ENCODE measurements at places on chromosomes 1 and 21.

DNA sequence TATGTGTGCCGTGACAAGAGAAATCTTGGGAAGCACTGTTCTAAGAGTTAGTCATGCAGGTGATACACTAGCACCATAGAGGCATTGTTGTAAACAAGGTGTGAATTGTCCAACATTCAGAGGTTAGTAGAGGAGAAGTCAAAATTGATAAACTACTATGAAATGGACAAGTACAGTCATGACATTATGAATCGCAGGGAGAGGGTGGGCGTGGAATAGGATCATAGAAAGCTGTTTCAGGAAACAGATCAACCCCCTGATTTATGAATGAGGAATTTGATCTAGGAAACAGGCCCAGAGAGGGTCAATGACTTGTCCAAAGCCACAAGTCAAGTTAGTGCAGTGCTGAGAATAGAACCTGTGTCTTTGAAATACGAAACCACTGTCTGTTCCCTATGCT lies 58.5 kb upstream of the LAX1 start:
- no peak for DNase-seq

DNA sequence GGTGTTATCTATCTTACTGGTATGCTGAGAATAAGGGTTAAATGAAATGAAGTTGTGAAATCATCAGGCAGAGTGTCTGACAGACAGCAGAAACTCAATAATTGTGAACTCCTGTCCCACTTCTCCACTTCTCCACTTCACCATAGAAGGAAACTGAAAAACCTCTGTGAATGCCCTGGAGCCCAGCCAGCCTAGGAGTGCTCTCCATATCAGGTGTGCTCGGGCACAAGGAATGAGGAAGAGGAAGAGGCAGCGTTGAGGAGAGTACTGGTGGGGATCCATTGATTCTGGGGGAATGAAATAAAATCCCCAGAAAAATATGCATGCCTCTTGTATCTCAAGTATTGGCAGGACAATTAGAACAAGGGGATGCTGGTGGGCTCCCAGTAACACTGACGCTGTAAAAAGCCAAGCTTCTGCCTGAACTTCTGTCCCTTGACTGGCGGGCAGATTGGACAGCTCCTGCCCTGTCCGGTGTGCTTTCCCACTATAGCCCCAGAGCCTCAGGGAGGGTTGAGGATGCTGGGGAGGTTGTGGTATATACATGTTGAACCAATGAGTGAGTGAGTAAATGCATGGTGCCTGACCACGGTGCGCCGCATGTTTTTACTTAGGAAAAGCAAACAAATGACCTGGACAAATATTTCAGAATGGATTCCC lies 47.7 kb downstream of the NMNAT2 start:
- DNase-seq = no peak

- DNase-seq = no peak
Measured at GRCh38 chr1:205286335-205286950, 35.1 kb downstream of the NUAK2 start.

- DNase-seq = no peak
Measured at GRCh38 chr21:44994695-44995342, 55.0 kb downstream of the SLX9 start.

DNA sequence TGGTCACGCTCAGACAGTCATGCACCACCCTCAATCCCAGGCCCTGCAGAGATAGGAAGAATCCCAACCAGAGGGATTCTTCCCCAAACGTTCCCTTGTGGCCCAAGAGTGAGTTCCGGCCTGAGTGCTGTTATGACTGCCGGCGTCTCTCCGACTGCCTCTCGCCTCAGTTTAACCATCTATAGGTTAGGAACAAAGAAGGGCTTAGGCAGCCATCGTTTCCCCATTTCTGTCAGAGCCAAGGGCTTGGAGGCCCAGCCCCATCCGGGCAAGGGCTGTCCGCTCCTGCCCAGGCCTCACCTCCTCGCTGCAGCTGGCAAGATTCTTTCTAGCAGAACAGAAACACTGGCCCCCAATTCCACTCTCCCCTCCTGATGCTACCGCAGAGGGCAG lies 58.7 kb downstream of the STUM start:
- no peak for DNase-seq

DNA sequence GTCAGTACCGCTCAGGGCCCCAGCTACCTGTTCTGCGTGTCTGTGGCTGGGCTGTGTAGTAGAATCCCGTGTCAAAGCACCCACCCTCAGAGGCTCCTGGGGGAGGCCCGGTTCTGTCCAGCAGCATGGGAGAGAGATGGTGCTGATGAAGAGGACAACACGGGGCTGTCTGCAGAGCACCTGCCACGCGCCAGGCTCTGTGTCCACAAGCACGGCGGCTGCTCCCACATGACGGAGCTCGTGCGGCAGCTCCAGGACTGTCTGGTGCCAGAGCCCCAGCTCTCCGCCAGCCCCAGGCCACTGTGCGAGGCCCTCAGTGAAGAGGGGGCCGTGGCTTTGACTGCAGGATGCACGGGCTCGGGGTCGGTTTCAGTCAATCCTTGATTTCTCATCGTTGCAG lies 42.0 kb upstream of the TSPEAR start:
- DNase-seq = no peak

GRCh38 chr1:165284454-165284853 lies 72.1 kb downstream of the LMX1A start:
- no peak for DNase-seq

- DNase-seq = no peak
Measured at GRCh38 chr1:53057127-53057526, 4.9 kb upstream of the PODN start.

DNA sequence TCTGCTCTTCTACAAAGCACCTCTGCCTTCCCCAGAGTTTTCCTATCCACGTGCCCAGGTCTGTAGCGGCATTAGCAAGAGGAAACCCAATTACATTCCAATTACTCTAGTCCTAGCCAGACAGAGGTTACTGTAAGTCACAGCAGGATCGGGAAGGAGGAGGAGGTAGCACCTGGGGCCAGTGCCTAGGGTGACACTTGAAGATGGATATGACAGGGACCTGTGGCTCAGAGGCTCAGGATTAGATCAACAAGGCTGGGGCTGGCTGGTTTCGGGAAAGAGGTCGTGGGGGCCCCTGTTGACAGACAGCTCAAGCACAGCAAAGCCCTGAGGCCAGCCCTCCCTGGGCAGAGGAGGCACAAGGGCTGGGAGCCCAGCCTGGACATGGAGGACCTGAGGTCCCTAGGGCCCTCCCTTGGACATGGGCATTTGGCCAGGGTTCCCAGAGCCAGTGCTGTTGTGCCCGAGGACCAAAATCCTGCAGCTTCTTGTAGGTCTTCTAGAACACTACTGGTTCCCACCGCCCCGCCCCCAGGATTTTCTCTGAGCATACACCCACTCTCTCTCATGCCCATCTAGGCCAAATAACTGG lies 3.0 kb upstream of the HCRTR1 start:
- no peak for DNase-seq

DNA sequence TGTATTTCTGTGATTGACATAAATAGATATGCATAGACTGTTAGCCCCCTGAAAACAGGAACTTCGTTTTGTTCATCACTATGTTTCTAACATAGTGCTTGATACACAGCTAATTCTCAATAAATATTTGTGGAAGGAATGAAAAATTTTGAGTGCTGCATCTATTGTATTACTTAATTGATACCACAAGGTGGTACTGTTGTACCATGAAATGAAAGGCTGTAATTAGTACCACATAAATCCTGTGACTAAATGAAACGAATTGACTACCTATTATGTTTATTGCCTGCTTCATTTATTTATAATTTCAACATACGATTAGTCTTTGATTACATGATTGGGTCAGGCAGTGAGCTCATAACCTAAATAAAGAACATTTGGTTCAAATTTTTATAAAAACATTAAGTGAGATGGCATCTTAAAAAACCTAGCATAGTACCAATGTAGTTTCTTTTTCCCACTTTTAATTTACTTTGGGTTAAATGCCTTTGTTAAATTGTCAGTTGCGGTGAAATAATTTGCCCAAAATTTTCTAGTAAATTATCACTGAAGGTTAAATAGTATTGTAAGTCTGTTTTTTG lies 15.0 kb upstream of the TGFB2 start:
- no peak for DNase-seq

- DNase-seq = no peak
Measured at GRCh38 chr1:156121457-156121856, 6.9 kb downstream of the LMNA start.

- DNase-seq = no peak
Measured at GRCh38 chr1:86621286-86621685, 74.4 kb downstream of the CLCA4 start.

DNA sequence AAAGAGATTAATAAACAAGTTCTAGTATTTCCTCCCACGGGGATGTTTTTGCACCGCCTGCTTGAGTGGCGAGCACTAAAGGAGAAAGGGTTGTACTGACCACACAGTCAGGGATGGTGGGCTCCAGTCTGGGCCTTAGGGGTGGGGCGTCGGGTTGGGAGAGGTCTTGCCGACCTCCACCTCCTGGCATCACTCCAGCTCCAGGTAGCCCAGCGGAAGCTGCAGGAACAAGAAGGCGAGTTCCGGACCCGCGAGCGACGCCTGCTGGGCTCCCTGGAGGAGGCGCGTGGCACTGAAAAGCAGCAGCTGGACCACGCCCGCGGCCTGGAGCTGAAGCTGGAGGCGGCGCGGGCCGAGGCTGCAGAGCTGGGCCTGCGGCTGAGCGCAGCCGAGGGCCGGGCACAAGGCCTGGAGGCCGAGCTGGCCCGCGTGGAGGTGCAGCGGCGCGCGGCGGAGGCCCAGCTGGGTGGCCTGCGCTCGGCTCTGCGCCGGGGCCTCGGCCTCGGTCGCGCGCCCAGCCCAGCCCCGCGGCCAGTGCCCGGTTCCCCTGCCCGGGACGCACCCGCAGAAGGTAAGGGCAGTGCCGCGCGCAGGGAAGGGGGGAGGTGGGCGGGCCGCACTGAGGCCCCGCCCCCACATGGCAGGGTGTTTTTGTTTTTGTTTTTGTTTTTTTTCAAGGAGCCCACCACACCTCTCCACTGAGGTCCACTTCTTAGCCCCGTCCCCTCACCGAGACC lies 19.7 kb downstream of the MFAP2 start:
- DNase-seq = peak; percentile 31

DNA sequence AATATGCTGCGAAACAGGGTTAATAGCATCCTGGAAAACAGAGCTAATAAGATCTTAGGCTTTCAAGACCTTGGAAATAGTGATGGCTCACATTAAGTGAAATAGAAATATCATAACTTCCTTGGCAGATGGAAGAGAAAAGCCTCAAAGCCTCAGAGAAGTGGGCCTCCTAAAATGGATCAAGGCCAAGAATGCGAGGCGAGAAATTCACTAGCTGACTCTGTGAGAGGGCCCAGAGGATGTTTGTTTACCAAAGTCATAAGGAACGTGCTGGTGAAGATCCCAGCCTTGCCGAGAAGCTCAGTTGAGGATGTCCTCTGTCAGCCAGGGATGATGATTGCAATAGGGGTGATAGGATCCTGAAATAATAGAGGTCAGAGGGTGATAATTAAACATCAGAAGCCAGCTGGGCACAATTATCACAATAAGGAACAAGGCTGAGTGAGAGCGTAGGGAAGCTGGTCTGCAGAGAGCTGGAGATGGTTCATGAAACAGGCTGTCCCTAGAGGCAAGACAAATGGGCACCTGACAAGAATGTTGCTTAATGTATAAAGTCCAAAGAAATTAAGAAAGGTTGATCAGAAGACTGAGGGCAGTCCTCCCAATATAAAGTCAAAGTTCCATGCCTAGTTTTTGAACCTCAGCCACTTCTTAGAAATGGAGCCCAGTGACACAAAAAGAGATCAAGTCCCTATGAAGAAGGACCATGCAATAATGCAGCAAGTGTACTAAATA lies 101.7 kb upstream of the COG2 start:
- DNase-seq = no peak

- DNase-seq = peak; percentile 84
Measured at GRCh38 chr1:234772345-234773147, 162.6 kb upstream of the IRF2BP2 start.

- DNase-seq = no peak
Measured at GRCh38 chr1:173048621-173049321, 2.0 kb downstream of the TNFSF18 start.
